ENCODE measurements at places on chromosomes 3 and 15.

- DNase-seq: no peak
Measured at GRCh38 chr3:66363148-66363547, 137.7 kb downstream of the LRIG1 start.

- DNase-seq: no peak
Measured at GRCh38 chr3:45910892-45911291, 24.5 kb downstream of the CCR9 start.

DNA sequence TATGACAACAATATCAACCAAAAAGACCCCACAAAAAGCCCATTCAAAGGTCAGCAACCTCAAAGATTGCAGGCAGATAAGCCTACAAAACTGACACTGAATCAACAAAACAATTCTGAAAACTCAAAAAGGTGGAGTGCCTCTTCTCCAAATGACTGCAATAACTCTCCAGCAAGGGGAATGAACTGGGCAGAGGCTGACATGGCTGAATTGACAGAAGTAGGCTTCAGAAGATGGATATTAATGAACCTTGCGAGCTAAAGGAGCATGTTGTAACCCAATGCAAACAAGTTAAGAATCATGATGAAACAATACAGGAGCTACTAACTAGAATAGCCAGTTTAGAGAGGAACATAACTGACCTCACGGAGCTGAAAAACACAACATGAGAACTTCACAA lies 20.4 kb upstream of the SLC25A38 start:
- DNase-seq: no peak

GRCh38 chr3:74561881-74562280 lies 52.6 kb downstream of the CNTN3 start:
- DNase-seq: no peak

GRCh38 chr3:153614563-153614962 lies 452.5 kb downstream of the RAP2B start:
- no peak for DNase-seq

Data from activated CD4-positive, alpha-beta T cell treated with anti-CD3 and anti-CD28 coated beads, Interleukin-2, Interleukin-4, amounts not matched to agents 100 ng/mL and 50 ng/mL, durations not matched to agents 16 hours and 8 hours (primary cell).